Adrenal gland (tissue), 19 donors: ENCODE measurements at places on chromosomes 11 and 22. TPM values are rescaled to one million over a fixed set of nuclear protein-coding genes. Genes with fewer than 3 reads are reported as not detected.

GRCh38 chr22:31107894-31108218, 488 bp upstream of the SELENOM start:
- DNase-seq: no peak

DNA sequence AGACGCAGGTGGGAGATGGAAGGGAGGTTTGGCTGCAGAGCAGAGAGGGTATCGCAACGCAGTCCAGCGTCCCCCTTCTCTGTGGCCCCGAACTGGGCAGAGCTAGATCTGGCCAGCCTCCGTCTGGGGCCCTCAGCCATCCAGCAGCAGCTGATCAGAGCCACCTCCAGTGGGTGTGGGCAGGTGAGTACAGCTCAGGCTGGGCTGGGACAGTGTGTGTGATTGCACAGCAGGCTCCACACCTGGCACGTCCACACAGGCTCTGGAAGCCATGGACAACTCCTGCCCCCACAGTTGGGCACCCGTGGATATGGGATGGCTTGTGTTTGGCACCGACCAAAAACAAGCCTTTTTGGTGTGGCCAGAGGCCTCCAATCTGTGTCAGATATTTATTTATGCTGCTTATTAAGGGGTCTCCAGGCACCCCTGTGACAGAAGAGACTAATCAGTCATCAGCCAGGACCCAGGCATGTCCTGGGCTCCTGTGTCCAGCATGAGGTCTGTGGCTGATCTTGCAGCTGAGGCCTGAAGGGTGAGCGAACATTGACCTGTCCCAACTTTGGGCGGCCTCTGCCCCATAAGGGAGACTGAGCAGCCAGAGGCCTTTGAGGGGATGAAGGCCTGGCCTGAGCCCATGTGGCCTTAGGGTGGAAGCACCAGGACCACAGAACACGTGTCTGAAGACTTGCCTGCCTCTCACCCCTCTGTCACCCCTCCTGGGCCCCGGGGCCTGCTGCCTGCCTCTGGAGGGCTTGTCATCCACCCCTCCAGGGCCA, 18.6 kb downstream of the POLR3H start:
- DNase-seq: no peak

CBLIF gene
- total RNA-seq: not detected

GRCh38 chr22:47550524-47551430, 788.3 kb downstream of the TBC1D22A start:
- DNase-seq: no peak

- no peak for DNase-seq
These were observed 141.5 kb downstream of the CACNA1I start for GRCh38 chr22:39712081-39712480.
